Activated CD8-positive, alpha-beta memory T cell treated with anti-CD3 and anti-CD28 coated beads for 4 hours (primary cell): ENCODE measurements at places on chromosomes 2 and 18.

- DNase-seq, result no peak
Measured at GRCh38 chr2:222322236-222322635, 23.4 kb upstream of the PAX3 start.

- no peak for DNase-seq
Measured at GRCh38 chr18:604771-605170, 8.0 kb downstream of the CLUL1 start.

DNA sequence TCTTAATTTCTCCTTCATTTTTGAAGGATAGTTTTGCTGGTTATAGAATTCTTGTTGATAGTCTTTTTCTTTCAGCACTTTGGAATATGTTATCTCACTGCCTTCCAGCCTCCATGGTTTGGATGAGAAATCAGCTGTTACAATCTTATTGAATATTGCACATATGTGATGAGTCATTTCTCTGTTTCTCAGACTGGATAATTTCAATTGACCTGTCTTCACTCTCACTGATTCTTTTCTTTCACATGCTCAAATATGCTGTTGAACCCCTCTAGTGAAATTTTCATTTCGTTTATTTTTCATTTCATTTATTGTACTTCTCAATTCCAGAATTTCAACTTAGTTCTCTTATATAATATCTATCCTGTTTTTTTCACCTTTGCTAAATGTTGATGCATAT is 22.2 kb downstream of the PDK1 start:
- DNase-seq, result no peak

GRCh38 chr18:10249801-10250200 is 204.6 kb upstream of the APCDD1 start:
- no peak for DNase-seq
